ENCODE measurements at places on chromosomes 7 and 10.

DNA sequence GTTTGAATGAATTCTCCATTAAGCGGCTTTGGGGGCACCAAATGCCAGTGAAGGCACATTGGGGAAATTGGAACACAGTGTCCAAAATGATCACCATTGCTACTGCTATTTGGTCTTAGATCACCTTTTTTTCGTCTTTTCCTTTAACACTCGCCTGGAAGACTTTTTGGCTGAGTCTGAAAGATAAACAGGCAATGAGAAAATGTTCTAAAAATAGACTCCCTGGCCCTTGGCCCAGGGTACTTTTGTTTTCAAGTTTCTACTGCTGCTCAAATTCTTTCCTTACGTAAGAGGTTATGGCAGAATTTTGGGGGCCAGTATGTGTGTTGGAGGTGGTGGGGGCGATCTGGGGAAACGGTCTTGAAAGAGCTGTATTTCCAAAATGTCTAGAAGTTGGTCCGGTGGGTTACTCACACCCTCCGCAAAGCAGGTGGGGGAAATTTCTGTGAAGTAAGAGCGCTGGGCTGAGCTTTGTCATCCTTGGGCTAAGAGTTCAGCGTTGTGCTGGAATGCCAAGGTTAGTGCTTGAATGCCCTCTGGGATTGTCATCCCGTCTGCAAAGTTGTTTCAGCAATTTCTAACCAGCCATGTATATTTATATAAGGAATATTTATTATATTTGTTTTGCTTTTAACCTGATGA lies 1.3 kb upstream of the ITPRIP start:
- DNase-seq = no peak

DNA sequence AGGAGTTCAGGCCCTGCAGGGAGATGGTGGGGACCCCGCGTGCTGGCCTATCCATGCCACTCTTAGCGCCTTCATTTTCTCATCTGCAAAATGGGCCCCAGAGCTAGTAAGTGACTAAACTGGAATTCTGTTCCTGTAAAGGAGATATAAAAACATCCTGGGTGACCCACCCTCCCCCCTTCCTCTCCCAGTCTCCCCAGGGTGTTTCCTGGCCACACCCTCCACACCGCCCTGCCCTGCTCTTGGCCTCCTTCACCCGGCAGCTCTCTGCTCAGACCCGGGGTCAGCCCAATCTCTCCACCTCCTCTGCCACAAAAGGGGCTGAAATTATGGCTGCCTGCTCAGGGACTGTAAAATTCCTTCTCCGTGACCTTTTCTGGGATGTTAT lies 70.7 kb downstream of the C10orf105 start:
- no peak for DNase-seq

GRCh38 chr7:99002148-99002826 lies 124.0 kb downstream of the TRRAP start:
- DNase-seq = no peak

- DNase-seq = no peak
These were observed 66.8 kb upstream of the CHST15 start for GRCh38 chr10:124160176-124160575.

DNA sequence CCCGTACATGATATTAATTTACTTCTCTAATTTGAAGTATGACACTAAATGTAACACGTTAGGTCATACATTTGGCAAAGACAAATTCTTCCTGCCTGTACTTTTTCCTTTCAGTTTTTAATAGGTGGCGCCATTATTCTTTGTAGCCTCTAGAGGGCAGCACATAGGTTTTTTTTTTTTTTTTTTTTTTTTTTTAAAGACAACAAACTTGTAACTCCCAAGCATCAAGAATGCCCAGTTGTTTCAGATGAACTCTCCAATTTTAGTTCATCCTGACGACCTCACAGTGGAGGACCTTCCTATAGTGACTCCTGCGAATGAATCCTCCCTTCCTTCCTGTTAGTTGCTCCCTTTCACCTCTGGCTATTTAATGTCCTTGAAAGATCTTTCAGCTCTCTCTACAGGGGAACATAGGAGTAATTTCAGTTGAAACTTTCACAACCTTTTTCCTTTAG lies 139.3 kb upstream of the HDAC9 start:
- DNase-seq = no peak

DNA sequence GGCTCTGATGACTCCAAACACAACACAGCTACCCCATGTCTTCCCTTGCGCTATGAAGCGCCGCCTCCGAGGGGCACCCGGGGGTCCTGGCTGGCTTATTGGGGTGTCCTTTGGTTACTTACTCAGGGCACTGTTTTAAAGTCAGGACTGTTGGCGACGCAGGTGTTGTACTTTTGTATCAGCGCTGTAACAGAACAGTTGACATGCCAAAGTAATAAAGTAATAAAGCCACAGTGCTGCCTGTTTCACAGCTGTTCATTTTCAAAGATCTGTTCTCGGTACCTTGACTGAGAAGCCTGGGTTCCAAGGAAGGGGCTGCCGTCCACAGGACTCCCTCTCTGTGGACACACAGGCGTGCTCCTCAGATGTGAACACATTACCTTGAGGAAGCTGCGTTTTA lies 64.1 kb downstream of the WDR37 start:
- no peak for DNase-seq

DNA sequence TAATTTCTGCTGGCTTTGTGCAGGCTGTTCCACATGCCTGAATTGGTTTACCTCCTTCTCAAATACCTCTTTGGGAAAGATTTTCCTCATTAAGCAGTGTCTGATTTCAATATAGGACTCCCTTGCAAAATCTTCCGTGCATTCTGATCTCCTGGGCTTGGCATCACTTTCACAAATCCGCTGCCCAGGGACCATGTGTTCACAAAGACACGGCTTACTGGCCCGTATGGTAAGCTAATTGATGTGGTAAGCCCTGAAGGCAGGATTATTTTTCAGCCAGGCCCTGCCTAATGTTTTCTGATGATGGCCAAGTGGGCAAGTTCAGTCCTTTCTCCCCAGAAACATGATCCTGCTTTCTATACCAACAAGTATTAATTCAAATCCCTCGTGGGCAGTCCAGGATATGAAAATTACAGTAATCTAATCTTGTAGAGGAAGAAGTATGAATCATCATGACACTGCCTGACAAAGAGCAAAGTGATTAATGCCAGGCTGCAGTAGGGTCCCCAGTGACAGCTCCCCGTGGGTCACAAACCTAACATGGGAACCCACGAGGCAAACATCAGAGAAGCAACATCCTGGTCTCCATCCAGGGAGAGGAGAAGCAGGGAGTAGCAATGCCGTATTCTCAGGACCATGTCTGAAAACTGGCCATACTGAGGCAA lies 11.6 kb upstream of the SVIL start:
- DNase-seq = no peak

DNA sequence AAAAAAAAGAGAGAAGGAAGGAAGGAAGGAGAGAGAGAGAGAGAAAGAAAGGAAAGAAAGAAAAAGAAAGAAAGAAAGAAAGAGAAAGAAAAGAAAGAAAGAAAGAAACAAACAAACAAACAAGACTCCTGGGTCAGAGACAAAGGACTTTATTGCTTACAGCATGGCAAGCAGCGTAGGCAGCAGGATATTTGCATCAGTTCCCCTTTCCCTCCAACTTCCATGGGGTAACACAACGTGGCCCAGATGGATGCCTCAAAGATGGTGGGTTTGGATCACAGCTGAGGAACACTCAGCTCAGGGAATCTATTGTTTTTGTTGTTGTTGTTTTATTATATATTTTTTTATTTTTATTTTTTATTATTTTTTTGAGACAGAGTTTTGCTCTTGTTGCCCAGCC lies 128.5 kb upstream of the VKORC1L1 start:
- DNase-seq = no peak

- DNase-seq = no peak
These were observed 355.5 kb downstream of the GPR158 start for GRCh38 chr10:25530306-25530705.

- DNase-seq = no peak
These were observed 6.1 kb upstream of the VGF start for GRCh38 chr7:101171442-101171837.

DNA sequence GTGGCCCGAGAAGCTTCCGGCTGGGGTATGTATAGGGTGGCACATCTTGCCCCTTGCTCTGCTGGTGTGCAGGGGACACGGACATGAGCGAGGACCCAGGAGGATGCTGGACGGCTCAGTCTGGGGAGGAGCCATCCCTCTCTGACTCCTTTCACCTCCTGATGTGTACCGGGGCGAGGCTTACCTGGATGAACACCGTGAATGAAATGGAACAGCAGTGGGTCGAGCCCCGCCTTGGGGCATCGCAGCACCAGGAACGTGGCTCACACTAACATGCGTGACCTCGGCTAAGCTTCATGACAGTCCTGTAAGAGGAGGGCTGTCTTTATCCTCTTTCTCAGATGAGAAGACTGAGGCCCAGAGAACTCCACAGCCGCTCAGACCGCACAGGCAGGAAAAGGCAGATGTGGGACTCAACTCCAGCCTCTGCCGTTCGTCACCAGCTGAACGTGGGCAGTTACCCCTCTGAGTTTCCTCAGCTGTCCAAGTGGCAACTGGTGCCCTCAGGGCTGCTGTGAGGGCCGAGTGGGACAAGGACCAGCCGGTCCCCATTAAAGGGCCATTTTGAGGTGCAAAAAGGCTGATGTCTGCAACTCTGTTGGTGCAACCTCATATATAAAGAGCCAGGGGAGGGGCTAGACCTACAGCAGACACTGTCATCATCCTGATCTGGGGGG lies 54.5 kb downstream of the INSIG1 start:
- DNase-seq = no peak

GRCh38 chr7:77185866-77186265 lies 13.8 kb downstream of the FGL2 start:
- DNase-seq = no peak

DNA sequence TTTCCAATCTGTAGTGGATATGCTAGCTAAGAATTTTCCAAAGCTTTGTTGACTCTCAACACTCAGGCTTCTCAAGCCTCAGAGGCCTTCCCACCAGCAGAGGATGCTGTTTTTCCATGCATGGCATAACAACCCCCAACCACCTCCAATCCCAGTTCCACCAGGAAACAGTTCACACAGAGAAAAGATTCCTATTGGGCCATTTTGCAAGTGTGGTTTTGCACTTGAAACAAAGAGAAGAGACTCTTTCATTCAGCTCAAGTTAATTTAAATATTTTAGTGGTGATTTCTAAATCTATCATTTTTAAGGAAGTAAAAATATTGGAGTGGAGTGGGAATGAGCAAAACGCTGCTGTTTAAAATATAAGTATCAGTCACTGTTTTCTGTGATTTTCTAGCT lies 105.6 kb upstream of the COL1A2 start:
- no peak for DNase-seq

DNA sequence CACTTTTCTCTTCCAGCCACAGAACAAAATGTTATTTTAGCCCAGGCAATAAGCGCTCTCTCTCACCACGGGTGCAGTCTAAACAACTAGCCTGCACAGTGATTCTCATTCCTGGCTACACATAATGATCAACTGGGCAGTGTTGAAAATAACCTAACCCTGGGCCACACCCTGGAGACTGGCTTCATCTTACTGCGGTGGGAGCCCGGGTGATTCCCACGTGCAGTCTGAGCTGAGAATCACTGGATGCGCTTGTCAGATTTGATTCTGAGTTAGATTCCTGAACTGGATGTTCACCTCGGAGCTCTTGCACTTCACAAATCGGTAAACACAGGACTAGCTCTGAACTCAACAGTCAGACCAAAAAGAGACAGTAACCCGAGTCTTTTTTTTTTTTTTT lies 14.9 kb downstream of the ZC3HAV1 start:
- DNase-seq = no peak

GRCh38 chr10:92103376-92104090 lies 180.0 kb downstream of the BTAF1 start:
- no peak for DNase-seq

GRCh38 chr10:126259760-126260479 lies 128.4 kb downstream of the ADAM12 start:
- no peak for DNase-seq

- peak; percentile 66 for DNase-seq
These were observed at the start of gene GIGYF1 for GRCh38 chr7:100694098-100694745. Gene GIGYF1 (minus strand): TSS chr7:100694250. CDS start chr7:100688238, 6,012 bp downstream.

DNA sequence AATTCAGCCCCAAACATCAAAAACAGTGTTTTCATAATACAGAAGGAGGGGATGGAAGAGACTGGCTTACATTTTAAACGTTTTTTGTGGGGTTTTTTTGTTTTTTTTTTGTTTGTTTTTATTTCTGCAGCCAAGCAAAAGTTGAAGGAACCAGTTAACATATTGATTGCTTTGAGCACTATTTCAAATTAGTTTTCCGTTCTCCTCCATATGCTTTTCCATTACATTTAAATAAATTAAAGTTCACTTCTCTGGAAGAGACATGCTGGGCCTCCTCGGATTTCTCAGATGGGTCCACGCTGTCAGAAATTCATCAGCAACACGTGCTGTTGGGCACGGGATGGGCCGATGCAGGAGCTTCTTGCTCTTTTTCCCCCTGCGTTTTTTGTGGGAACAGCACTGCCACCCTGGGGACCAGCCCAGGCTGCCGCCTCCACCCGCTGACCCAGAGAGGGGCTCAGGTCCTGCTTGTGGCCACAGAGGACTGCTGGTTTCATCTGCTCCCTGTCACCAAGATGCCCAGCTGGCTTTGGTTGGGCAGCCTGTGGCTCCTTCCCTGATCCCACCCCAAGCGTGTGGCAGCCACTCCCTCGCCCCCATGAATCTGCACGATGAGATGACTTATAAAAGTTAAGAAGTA lies 67.7 kb upstream of the CHST15 start:
- no peak for DNase-seq

- no peak for DNase-seq
These were observed 78.4 kb downstream of the RNF216 start for GRCh38 chr7:5702876-5703571.

GRCh38 chr10:76840802-76841201 lies 796.8 kb downstream of the KCNMA1 start:
- no peak for DNase-seq

DNA sequence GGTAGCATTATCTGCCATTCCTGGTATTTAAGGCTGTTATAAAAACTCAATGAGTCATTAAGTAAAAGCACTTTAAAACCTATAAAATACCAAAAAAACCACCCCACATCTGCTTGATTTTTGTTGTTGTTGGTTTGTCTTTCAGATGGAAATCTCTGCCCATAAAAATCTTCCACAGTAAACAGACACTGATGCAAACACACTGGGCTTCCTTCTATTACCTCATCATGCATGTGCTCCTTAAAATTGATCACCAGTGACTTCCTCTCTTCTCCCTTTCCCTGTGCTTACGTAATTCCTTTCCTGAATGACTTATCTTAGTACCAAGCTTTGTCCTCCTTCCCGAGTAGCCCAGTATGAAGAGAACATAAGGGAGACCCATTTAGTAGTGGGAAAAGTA lies 167.2 kb downstream of the EVX1 start:
- DNase-seq = no peak

- no peak for DNase-seq
These were observed 235.0 kb downstream of the PAXIP1 start for GRCh38 chr7:154767821-154768415.

GRCh38 chr10:63376560-63377304 lies 89.0 kb downstream of the JMJD1C start:
- no peak for DNase-seq

GRCh38 chr10:119079599-119080520 lies 757 bp downstream of the EIF3A start:
- peak; percentile 65 for DNase-seq

GRCh38 chr7:16095171-16095950 lies 326.0 kb downstream of the CRPPA start:
- no peak for DNase-seq

Data from stimulated activated naive CD8-positive, alpha-beta T cell treated with anti-CD3 and anti-CD28 coated beads, Interleukin-15, amount 100 ng/mL, for 72 hours (primary cell).